Osteoblast (primary cell): ENCODE measurements at places on chromosomes 13 and 19. TPM values are rescaled to one million over a fixed set of nuclear protein-coding genes. Genes with fewer than 3 reads are reported as not detected.

The GPX4 gene
- 515 TPM in 2 replicates for total RNA-seq

The KRTDAP gene
- not detected in 2 replicates for total RNA-seq

GRCh38 chr13:102401265-102401664 is 583 bp downstream of the FGF14 start:
- peak; percentile 69 for DNase-seq

GRCh38 chr19:45050036-45050435 is 11.2 kb downstream of the CLASRP start:
- DNase-seq, result peak; percentile 61

- no peak for DNase-seq
These were observed 2.0 kb downstream of the EVI5L start for GRCh38 chr19:7832009-7832408.

DNA sequence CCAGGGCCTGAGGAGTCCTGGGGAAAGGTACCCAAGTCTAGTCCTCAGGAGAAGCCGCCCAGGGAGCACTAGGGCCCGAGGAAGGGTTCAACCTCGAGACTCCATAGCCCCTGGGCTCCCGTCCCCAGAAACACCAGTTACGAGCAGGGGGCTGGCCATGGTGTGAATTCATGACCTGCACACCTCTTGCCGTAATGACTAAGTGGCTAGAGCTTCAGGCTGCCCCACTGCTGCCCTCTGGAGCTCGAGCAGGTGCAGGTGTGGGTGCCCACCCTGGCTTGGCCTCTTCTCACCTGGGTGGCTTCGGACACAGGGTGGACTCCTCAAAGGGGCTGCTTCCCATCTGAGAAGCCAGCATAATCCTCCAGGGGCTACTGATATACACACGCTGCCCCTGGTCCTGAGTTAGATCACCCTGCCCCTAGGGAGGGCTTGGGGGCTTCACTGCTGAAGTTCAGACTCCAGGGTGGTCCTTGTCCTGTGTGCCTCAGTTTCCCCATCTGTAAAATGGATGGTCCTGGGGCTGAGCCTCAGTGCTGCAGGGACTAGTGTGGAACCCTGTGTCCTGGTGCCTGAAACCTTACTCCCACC is 13.6 kb downstream of the SPC24 start:
- DNase-seq, result peak; percentile 14
